ENCODE measurements at places on chromosomes 11 and 22.

DNA sequence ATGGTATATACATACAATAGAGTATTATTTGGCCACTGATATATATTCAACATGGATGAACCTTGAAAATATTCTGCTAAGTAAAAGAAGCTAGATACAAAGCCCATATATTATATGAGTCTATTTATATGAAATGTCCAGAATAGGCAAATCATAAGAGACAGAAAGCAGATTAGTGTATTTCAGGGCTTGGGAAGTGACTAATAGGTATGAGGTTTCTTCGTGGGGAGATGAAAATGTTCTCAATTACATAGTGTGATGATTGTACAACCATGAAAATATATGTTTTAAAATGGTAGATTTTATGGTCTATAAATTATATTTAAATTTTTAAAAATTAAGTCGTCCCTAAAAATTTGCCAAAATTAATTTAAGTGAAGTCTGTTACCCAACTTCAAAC lies 92.2 kb downstream of the STK33 start:
- DNase-seq: no peak

- no peak for DNase-seq
Measured at GRCh38 chr11:61533039-61533375, 24.5 kb downstream of the LRRC10B start.

GRCh38 chr11:72242141-72242540 lies 1.8 kb downstream of the PHOX2A start:
- no peak for DNase-seq

DNA sequence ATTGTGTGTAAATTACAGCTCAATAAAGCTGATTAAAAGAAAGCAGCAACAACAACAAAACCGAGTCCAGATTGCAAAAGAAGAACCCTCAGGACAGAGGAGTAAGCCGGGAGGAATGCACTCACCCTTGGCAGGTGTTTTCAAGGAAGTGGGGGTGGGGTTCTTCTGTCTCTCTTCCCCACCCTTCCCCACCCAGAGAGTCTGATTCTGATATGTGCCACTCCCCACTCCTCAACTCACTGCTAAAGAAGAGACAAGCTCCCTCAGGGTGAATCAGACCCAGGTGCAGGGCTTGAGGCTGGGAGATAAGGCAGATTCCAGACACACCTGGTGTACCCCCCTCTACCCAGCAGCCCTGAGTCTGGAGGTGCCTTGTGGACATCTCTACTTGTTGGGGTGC lies 38.4 kb upstream of the PHF21A start:
- DNase-seq: no peak

GRCh38 chr11:33598426-33599069 lies 102.1 kb downstream of the C11orf91 start:
- DNase-seq: no peak

- no peak for DNase-seq
Measured at GRCh38 chr11:39668640-39669039, 1790.8 kb downstream of the LRRC4C start.

- DNase-seq: no peak
Measured at GRCh38 chr11:96758957-96759356, 369.1 kb downstream of the JRKL start.

GRCh38 chr11:62712861-62713260 lies 5.4 kb downstream of the GNG3 start:
- DNase-seq: no peak

GRCh38 chr11:86431258-86431657 lies 56.6 kb downstream of the CCDC81 start:
- no peak for DNase-seq

DNA sequence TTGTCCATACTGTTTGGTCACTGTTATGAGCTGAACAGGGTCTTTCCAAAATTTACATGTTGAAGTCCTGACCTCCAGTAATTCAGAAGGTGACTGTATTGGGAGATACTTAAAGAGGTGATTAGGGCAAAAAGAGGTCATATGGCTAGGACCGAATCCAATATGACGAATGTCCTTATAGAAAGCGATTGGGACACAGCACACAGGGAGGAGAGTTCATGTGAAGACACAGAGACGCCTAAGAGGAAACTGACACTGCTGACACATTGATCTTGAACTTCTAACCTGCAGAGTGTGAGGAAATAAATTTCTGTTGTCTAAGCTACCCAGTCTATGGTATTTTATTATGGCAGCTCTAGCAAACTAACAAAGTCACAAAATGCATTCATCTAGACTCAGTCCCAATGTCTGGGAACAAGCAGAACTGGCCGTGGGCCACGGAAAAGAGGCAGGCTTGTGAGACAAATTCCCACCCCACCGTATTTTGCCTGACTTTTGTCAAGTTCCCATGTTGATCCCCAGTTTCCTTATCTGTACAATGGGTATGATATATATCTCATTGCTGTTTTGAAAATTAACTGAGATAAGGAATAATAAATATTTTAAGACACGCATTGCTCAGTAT lies 295.0 kb downstream of the NTM start:
- DNase-seq: no peak

DNA sequence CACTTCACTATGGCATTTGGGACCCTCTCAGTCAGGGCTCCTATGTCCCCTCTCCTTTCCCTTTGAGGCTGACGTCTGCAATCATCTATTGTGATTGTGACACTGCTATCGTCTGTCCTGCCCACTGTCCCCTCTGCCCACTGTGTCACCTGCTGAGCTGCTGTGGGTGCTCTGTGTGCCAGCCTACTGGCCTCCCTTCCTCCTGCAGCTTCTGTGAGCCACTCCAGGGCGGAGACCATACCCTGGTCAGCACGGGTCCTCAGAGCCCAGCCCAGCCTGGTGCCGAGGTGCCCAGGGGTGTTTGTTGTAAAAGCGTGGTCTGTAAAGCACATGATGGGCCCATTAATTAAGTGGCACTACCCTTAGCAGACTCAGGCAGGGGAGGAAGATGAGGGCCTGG lies 29.4 kb downstream of the MPPED1 start:
- DNase-seq: no peak

DNA sequence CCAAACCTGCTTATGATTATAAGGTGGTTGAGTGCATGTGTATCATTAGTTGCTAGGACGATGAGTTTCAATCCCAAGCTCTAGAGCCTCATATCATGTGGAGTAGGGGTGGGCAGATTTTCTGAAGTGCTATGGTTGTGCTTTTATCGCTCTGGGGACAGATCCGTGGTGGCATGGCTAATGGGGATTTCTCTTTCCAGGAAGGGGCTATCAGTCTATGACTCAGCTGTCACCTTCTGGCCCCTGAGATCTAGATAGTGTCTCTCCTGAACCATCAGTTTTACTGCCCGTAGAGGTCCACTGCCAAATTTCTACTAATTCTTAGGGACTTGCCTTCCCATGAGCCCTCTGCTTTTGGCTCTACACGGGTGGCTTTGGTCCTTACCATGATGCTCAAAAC lies 51.8 kb downstream of the FDX1 start:
- DNase-seq: no peak

- DNase-seq: no peak
Measured at GRCh38 chr11:72229925-72230763, 5.6 kb downstream of the INPPL1 start.

- DNase-seq: no peak
Measured at GRCh38 chr11:13375798-13376197, 87.2 kb downstream of the BTBD10 start.

- no peak for DNase-seq
Measured at GRCh38 chr11:134464981-134465730, 53.1 kb upstream of the B3GAT1 start.

GRCh38 chr22:44107340-44107739 lies 73.4 kb upstream of the PARVG start:
- DNase-seq: no peak

- no peak for DNase-seq
Measured at GRCh38 chr22:33851240-33851639, 69.0 kb downstream of the LARGE1 start.

DNA sequence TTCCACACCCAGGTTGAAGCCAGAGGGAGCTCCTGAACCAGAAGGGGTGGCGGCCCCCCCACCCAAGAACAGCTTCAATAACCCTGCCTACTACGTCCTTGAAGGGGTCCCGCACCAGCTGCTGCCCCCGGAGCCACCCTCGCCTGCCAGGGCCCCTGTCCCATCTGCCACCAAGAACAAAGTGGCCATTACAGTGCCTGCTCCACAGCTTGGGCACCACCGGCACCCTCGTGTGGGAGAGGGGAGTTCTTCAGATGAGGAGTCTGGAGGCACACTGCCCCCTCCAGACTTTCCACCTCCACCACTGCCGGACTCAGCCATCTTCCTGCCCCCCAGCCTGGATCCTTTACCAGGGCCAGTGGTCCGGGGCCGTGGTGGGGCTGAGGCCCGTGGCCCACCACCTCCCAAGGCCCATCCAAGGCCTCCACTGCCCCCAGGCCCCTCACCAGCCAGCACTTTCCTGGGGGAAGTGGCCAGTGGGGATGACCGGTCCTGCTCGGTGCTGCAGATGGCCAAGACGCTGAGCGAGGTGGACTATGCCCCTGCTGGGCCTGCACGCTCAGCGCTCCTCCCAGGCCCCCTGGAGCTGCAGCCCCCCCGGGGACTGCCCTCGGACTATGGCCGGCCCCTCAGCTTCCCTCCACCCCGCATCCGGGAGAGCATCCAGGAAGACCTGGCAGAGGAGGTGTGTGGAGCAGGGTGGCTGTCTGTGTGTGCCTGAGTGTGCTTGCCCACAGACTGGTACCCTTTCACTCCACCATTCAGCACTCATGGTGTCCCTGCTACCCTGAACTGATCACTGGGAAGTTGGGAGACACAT lies 6.7 kb downstream of the PHOX2A start:
- DNase-seq: no peak

GRCh38 chr11:10657308-10658271 lies 36.0 kb downstream of the IRAG1 start:
- DNase-seq: no peak

Measured in SIG-M5 (cell line).